HEK293T (cell line): ENCODE measurements at places on chromosomes 4 and X.

DNA sequence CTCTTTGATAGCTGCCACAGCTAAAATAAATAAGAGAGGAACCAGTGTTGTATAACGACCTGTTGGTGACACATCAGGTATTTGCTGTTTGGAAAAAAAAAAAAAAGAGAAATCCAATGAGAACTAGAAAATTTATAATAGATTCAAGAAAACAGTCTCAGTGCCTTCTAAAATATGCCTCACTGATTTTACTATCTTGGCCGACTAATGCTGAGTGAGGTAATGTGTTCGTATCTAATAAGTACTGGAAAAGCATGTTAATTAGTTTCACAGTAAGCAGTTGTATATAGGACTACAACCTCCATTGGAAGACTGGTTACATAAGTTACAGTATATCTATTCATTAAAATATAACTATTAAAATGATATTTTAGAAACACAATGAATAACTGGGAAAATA lies 32.4 kb downstream of the ATP8A1 start:
- DNase-seq: no peak

DNA sequence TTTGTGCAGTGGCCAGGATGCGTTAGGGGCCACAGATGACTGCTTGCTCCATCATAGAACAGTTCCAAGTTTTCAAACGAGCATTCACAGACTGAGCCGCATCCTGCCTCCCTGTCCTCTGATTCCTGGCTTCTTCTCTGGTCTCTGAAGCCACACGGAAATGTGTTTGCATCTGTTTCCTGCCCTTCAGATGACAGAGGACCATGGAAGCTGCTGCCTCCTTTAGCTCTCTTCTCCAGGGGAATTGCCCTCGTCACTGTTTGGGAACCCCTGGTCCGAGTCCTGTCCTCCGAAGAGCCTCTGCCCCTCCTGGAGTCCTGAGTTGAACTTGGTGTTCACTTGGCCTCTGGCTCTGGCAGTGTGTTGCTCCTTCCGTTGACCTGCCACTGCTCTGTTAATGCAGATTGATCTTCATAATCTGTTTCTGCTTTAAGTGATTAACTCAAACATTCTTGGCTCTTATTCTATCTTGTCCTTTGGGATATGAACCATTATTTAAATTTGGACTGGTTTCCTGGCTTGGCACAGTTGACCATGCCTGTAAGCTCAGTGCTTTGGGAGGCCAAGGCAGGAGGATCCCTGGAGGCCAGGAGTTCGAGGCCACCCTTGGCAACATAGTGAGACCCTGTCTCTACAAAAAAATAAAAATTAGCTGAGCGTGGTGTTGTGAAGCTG lies 96.0 kb downstream of the PTTG2 start:
- no peak for DNase-seq

DNA sequence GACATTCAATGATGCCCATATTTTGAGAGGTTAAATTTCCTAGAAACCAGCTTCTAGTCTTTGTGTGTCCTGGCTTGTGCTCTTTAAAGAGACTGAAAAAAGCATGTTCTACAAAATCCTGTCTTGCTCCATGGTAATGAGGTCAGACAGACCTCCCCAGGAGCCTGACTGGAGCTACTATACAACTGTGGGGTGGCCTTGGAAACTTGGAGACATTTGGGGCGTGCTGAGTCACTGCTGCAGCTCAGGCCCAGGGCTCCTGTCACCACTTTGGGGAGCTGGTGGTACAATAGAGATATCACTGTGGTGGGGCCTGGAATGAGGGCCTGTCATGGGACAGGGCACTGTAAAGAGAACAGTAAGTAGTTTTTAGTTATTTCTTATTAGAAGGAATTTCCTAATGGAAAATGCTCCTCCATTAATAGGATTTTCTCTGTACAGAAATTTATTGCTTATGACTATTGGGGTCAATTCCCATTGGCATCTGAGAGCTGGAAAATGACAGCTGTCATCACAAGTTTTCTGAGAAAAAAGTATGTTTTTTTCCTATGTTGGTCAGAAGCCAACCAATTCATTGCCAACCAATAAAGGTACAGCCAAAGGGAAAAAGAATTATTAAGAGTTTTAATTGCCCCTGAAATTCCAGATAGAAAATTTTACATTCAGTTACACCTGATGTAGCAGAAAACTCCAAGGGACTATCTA lies 207.4 kb upstream of the JADE1 start:
- DNase-seq: no peak

DNA sequence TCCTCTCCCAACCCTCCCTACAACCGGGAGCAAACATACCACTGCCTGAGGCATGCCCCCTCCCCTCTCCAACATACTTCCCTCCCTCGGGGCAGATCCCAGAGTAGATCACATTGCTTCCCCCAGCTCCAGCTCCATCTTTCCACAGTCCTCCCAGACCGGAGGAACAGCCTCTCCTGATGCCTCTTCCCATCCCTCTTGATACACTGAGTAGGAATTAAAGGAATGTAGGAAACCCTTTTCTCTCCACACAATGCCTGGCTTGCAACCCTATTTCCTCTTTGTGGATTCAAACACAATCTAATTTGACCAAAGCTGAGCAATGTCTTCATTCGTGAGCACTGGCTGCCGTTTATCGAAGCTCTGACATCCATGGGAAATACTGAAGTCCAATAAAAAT lies 339.8 kb downstream of the BCOR start:
- no peak for DNase-seq

DNA sequence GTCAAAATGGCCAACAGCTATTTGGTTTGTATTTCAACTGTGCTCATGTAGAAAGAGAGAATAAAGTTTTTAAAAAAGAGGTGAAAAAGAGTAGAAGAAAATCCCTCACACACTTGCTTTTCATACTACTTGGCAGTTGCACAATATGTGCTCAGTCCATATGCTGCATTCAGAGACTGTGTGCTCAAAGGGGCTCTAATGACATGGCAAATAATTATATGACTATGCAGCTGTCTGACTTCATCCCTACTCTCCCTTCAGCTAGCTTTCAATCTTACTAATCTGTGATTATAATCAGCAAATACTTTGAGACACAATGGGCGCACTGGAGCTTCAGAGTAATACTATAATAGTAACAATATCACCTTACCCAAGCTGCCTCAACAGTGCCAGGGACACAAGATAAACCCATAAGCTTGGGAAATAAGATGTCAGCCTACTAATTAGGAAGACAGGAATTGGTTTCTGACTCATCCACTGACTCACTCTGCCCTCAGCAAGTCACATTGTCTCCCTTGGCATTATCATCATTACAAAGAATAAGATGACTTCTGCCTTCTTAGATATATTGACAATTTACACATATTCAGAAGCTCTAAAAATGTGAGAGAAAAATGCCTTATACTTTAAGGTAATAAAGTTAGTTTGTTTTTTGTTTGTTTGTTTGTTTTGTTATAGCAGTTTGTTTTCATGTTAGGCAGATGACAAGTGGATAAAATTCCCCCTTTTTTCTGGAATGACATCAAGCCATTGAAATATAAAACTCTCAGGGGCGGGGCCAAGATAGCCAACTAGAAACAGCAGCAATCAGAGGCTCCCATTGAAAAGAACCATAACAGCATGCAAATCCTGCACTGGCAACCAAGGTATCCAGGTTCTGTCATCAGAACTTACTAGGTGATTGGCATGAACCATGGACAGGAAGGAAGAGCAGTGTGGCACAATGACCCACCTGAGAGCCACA lies 311.6 kb downstream of the FAM133A start:
- no peak for DNase-seq

- DNase-seq: no peak
These were observed 132.2 kb downstream of the STIM2 start for GRCh38 chr4:26992657-26993361.

GRCh38 chr4:70623323-70623722 lies 5.2 kb upstream of the ENAM start:
- DNase-seq: no peak

DNA sequence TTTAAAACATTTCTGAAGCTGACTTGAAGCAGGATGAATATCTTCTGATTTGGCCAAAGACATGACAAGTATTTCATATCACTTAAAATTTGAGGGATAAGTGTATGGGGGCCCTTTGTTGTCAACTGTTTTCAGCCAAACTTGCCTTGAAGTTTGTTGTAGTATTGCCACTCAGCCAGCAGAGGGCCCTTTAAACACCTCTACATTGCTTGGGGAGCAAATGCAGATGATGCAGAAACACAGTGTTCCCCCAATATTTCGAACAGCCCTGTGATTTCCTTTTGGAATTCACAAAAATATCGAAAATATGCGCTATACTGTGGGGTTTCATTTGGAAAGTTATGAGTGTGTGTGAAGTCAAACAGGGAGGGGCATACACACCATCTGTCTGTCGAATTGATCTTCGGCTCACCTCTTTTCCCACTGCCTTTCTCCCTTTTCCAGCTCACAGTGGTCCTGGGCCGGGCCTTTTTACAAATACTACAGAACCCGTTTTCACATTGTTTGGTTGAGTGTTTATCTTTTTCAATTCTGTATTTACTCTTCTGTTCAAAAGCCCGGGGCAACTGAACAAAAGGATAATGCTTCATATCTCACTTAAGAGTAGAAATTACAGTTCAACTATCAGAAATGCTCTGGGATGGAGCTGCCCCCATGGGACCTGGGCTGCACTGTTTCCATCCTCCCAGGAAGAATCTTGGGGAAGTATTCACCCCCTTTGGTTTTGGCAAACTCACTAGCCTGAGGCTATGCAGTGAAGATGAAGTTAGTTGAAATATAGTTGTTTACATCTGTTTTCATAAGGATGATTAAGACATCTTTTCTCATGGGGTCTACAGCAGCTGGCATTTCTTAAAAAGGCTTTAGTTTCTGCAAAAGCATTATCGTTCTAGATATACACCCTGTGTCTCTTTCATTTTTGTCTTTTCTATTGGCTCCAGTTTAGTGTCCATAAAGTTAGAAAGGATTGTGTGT lies 137.6 kb downstream of the EGF start:
- peak; percentile 35 for DNase-seq

- DNase-seq: no peak
These were observed 29.1 kb downstream of the SPACA5 start for GRCh38 chrX:48035891-48036290.

DNA sequence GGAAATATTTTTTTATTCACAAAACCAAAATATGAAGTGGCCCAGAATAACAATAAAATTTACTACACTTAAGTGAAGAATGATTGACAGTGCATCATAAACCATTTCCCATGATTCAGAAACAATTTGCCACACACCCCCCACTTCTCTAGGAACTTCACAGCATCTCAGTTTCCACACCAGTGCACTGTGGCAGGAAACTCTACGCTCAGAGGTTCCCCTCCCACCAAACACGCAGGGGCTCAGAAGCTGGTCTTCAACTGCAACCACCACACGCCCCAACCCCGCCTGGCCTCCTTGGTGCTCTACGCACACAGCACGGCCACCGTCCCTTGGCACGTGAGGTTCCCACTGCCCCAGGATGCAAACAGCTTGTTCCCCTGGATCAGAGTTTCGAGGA lies 63.7 kb downstream of the ZFYVE28 start:
- no peak for DNase-seq

DNA sequence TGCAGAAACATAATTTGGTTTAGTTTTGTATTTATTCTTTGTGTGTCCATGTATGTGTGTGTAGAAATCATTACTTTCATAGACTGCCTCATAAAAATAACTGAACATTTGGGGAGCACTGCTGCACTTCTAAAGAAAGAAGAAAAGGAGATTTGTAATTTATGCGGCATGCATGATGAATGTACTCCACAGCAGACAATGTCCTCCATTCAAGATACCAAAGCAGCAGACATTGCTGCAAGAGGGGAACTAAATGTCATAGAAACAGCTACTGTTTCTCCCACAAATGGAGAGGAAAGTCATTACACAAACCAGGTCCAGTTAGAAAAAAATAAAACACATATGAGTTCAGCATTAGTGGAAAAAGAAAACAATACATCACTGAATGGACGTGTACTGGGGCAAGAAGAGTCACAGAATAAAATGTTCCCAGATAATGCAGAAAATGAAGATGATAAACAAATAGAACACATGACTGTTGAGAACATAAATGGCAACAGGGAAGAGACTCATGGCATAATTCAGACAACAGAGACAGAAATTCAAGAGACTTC lies 2.6 kb downstream of the DTHD1 start:
- DNase-seq: no peak

GRCh38 chrX:68894513-68895340 lies 65.9 kb downstream of the EFNB1 start:
- no peak for DNase-seq

GRCh38 chr4:146143888-146144287 lies 31.6 kb upstream of the LSM6 start:
- no peak for DNase-seq

- DNase-seq: no peak
These were observed 24.2 kb downstream of the HAUS3 start for GRCh38 chr4:2217726-2218125.

DNA sequence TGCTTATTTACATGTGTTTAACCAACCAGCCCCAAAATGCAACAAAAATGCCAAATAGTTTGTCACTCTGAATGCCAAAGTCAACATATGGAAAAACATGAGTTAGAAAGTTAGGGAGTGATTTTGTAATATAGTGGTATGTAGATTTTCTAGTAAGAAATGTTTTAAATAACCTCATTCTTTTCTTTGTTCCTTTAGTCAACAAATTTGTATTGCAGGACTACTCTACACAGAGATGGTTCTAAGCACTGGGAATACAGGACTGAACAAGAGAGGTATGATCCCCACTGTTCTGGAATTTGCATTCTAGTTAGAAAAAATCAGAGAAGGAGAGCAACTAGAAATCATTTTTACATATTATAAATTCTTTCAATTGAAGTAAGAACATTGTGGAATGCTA lies 218.8 kb upstream of the ANXA10 start:
- no peak for DNase-seq

DNA sequence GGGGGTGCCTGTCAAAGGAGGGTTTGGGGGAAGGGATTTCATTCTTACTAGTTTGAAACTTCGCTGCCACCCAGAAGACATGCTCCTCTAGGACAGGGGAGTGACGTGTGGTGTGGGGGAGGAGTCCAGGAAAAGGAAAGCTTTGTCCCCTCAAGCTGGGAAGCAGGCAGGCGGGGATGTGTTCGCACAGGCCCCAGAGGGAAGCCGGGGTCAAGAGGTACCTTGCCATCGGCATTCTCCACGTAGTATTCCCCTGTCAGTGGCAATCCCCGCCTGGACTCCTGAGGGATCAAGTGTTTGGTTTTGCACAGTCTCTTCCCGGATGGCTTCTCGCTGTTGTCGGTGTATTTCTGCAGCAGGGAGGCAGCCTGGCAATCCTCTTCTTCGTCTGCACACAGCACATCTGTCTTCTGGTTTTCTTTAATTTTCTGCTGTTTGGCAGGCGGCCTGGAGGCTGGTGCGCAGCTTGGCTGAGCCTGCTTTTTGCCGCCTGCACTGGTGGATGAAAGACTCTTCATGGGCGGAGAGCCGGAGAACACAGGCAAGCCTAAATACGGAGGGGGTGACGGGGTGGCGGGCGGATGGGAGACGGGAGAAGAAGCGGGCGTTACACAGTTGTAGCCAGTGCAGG lies 35.1 kb downstream of the BCOR start:
- no peak for DNase-seq

DNA sequence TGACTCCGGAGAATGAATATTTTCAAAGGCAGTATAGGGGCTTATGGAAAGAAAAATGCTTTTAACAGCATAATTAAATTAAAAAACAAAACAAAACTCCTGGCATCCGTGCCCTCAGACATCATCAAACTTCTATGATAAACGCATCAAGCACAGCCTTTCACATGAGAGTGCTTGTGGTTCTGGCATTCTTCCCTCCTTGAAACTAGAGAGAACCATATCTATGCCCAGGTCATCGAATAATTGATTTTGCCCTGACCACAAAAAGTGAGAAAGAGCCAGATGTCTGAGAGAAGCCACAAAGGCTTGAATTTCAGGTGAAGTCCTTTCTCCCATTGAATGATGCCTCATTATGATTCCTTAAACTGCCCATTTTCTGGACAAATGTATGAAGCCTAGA lies 286.8 kb downstream of the CBLL2 start:
- DNase-seq: no peak

GRCh38 chr4:48976041-48976440 lies 10.0 kb upstream of the CWH43 start:
- no peak for DNase-seq
